CD4-positive, alpha-beta memory T cell (primary cell): ENCODE measurements at places on chromosomes 16 and 17.
A peak's percentile ranks its signal among the peaks of the same experiment; 100 is the strongest.

DNA sequence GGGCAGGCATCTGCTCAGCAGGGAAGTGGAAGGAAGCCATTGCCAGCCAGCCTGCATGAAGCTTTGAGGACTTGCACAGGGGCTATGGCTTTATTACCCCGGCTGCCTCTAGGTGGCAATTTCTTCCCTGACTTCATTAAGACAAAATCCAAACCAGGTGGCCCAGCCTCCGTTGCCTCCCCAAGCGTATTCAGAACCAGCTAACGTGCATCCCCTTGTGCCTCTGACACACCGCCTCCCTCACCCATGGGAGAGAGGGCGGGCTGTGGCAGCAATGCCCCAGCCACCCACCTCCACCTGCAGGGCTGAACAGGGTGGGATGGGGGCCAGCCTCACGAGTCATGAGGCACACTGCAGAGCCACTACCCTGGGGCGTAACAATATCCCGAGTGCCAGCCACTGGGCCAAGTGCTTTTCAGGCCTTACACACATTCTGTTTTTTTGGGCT, 6.8 kb downstream of the KIFC3 start:
- DNase-seq = no peak

DNA sequence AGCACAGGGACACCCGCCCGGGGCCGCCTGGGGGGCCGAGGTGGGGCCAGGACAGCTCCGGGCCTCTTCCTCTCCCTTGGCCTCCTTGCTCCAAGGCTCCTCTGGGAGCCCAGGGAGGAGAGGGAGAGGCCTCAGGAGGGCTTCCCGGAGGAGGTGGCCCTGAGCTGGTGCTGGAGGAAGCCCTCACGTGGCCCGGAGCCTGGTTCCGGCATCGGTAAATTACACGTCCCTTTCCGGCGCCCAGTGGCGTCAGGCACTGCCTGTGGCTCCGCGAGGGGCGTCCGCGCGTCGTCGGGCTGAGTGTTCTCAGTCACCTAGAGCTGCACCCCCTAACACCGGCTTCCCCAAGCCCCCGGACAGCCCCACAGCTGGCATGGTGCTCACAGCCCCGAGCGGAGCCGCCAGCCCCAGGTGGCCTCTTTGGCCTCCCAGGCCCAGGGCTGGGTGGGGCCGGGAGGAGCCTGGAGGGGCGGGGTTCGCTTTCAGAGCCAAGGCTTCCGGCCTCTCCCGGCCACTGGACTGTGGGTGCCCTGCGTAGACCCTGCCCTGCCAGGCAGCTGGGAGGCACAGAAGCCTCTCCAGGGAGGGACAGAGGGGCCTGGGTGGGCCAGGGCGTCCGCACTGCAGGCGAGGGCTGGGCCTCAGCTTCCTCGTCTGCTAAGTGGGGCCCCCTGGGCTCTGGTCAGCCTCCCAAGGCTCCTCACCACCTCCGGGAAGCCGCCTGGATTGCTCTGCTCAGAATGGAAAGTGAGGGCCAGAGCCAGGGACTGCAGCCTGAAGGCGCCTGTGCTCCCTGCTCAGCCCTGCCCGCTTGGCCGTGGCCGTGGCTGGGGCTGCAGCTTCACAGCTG, 27.9 kb upstream of the SSTR5 start:
- no peak for DNase-seq

DNA sequence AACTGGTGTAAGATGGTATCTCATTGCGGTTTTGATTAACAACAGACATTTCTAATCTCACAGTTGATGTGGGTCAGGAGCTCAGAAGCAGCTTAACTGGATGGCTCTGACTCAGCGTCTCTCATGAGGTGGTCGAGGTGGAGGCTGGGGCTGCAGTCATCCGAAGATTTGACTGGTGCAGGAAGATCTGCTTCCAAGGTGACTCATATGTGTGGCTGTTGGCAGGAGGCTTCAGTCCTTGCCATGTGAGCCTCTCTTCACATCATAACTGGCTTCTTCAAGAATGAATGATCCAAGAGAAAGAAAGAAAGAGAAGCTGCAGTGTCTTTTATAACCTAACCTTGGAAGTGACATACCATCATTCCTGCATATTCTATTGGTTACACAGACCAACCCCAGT, 376.1 kb downstream of the SEC14L1 start:
- DNase-seq = no peak

DNA sequence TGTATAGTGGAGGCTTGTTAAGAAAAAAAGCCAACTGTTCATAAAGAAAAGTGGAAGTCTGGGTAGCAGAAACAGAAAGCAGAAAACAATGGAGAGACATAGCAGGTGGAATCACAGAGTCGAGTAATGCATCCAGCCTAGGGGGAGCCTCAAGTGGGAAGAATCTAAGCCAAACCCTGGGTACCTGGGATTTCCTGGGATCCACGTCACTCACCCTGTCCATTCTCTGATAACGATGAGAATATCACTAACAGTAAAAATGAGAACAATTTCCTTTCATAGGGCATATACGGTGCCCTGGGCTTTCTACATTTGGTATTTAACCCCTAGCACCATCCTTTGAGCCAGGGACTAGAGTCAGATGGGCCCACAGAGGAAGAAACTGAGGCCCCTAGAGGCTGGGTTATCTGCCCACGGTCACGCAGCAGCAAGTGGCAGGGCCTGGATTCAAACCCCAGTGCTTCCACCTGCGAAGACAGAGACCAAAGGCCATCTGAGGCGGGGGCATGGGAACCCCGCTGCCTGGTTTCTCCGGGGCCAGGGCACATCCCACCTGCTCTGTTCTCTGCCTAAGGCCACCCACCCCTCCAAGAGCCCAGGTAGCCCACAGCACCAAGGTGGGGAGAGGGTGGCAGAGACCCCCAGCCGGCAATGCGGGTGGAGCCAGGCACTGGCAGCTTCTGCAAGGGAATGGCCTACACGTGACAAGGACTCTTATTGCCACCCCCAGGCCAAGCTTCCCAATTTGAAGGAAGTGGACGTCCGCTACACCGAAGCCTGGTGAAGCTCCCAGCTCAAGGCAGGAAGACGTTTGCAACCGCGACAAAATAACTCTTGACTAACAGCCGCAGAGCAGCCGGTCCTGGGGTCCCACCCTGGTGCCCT, 69.8 kb upstream of the PLCG2 start:
- no peak for DNase-seq

DNA sequence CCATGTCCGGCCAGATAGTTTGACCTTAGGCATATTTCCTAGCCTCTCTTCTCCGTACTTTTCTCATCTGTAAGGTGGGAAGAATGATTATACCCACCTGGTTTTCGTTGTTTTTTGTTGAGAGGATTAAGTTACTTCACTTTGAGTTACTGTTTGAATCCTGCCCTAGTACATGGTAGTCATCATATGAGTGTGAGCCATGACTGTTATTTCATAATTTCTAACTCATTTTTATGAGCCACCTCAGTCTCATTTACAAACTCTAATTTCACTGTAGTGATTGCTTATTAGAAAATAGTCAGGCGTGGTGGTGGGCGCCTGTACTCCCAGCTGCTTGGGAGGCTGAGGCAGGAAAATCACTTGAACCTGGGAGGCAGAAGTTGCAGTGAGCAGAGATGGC, 45.1 kb downstream of the YPEL2 start:
- DNase-seq = no peak

DNA sequence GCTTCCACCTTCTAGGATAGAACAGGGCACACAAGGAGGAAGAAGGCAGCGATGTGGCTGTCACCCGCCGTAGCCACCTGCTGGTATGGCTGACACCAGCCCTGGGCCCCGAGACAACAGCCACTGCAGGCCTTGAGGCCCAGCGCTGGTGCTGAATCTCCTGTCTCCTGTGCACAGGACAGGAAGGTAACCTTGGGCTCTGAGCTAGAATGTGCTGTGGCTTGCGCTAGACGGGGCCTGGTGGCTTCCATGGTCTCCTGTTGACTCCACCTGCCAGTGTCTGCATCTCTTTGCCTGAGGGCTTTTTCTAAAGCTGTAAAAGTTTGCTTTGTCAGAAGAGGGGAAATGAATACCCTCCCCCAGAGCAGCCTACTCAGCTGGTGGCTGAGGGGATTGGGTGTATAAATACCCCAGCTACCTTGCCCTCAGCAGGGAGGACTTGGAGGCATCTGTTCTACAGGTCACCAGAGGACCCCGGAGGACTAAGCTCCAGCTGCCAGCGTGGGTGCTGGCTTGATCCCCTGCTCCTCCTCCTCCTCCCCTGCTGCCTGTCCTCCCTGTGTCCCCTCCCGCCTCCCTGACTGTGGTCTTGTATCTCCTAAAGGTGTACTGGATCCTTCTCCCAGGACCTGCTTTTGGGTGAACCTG, 76.1 kb upstream of the SDK2 start:
- peak; percentile 61 for DNase-seq

GRCh38 chr17:80703142-80703478, 158.5 kb downstream of the RPTOR start:
- DNase-seq = peak; percentile 48

GRCh38 chr16:65223335-65223734, 101.5 kb upstream of the CDH11 start:
- no peak for DNase-seq

- no peak for DNase-seq
Measured at GRCh38 chr16:69620573-69620972, 54.8 kb downstream of the NFAT5 start.

DNA sequence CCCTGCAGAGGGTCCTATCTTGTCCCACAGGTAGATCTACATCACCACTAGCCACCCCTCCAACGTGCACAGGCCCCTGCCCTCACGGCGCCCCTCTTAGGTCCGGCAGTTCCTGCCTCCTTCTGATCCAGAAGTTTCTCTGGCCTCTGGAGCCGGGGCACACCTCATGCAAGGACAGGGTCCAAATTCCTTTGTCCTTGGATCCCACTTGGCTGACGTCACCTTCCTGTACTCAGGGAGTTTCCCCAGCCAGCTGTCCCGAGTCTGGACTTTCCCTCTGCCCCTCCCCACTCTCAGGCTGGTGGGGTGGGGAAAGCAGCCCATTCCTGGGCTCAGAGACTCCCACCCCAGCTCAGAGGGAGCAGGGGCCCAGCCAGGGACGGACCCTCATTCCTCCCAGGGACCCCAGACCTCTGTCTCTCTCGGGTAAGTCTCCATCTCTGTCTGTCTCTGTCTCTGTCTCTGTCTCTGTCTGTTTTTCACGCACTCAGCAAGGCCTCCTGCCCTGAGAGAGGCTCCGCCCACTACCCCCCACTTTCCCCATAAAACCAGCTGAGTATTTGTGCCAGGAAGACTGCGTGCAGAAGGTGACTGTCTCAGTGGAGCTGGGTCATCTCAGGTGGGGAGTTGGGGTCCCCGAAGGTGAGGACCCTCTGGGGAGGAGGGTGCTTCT, at the start of gene IL32:
IL32 (plus strand) TSS at position 572 of the 673 bp plus-strand sequence. CDS start 172 bp downstream, outside the sequence.
- DNase-seq = peak; percentile 64

DNA sequence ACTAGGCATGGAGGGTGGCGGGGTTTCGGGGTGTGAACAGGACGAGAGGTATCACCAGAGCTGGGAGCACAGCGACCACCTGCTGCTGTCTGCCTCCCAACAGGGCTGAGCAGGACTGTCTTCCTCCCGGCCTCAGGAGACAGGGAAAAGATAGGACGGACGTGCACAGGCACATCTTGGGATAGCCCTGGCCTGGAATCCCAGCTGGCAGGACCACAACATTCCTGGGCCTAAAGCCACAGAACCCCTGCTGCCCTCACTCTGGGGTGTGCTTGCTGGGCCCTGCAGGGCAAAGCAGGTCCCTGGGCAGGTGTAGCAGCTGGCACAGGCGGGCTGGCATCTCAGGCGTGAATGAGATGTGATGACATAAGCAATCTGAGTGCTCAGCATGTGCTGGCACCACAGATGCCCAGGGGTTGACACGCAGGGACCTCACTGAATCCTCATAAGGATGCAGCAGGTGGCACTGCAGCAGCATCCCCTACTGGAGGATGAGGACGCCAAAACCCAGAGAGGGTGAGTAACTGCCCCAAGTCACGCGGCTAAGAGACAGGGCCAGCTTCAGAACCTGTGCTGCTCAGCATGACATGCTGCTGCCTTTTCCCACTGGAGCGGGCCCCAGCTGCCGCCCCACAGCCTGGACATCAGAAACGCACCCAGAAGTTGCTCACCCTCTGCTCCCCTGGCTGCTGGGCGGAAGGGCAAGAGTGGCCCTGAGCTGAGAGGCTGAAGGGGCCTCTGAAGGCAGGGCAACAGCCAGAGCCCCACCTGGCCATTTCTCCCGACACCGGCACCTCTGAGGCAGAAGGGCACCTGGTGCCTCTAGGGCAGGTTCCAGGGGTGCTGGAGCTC, 7.1 kb downstream of the CORO7 start:
- no peak for DNase-seq

DNA sequence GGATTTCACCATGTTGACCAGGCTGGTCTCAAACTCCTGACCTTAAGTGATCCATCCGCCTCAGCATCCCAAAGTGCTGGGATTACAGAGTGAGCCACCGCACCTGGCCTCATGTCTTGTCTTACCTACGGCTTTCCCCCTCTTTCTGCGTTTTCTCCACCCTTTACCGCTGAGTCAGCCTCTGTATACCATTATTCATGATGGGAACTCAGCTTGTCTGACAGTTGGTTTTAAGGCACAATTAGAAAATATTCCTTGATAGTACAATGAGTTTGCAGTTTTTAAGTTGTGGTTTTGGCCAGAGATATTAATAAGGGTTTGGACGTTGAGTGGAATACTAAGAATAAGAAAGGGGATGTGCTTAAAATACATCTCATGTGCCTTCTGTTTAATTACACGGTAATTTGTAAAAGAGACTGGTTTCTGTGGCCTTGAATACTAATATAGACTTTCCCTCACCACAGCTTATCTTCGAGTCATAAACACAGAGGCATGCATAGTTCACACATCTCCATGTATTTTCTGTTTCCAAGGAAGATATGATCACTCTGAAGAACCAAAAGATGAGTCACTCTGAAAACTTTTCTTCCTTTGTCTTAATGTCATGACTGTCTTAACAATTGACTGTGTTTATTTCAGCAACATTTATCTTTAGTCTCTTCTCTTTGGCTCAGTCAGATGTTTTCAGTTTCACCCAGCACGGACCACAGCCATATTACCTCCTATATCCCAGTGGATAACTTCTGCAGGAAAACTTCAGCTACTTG, 54.4 kb downstream of the PITPNC1 start:
- DNase-seq = peak; percentile 19

DNA sequence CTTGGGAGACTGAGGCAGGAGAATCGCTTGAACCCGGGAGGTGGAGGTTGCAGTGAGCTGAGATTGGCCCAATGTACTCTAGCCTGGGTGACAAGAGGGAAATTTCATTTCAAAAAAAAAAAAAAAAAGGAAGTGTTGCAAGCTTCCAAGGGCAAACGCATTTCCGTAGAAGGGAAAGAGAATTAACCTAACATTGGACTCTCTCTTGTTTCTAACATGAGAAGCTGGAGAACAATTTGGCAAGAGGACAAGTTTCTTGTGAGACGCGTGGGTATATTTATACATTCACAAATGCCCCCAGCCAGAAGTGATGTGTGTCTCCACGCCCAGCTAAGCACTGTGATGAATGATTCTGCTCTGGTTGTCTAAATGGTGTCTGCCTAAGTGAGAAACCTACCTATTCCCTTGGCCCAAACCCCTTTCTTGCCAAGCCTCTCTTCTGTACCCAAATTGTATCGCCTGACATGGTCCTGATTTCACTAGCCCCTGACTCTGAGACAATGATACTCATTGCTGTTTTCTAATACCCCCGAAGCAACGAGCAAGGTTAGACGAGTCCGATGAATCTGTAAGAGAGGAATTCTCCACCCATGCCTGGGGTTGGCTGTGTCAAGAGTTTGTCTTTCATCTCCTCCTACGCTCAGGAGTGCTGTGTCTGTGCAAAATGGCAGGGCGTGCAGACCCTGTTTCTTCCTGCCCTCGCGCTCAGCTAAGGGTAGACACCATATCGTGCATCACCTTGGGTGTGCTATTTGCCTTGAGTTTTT, 14.2 kb upstream of the ST6GALNAC2 start:
- DNase-seq = no peak
